ENCODE measurements at places on chromosomes 5 and 9.

DNA sequence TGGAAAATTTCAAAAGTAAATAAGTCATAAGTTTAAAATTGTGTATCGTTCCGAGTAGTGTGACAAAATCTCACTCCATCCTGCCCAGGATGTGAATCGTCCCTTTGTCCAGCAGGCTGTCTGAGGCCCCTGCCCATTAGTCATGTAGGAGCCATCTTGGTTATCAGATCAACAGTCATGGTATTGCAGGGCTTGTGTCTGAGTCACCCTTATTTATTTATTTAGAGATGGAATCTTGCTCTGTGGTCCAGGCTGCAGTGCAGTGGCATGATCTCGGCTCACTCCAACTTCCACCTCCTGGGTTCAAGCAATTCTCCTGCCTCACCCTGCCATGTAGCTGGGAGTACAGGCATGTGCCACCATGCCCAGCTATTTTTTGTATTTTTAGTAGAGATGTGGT is 30.2 kb downstream of the ITGA2 start:
- DNase-seq = peak; percentile 68

DNA sequence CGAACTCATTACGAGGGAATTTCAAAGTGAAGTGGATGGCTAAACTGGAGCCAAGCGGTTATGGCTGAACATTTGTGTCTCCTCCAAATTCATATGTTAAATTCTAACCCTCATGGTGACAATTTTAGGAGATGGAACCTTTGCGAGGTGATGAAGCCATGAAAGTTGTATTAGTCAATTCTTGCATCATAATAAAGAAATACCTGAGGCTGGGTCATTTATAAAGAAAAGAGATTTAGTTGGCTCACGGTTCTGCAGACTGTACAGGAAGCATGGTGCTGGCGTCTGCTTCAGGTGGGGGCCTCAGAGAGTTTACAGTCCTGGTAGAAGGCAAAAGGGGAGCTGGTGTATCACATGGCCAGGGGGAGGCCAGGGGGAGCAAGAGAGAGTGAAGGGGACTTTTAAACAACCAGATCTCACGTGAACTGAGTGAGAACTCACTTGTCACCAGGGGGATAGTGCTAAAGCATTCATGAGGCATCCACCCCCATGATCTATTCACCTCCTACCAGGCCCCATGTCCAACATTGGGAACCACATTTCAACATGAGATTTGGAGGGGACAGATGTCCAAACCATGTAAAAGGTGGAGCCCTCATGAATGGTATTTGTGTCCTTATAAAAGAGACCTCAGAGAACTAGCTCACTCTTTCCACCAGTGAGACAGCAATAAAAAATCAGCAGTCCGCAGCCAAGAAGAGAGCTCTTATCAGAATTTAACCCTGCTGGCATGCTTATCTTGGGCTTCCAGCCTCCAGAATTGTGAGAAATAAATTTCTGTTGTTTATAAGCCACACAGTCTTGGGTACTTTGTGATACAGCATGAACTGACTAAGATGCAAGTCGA is 143.4 kb downstream of the MTRR start:
- DNase-seq = no peak

DNA sequence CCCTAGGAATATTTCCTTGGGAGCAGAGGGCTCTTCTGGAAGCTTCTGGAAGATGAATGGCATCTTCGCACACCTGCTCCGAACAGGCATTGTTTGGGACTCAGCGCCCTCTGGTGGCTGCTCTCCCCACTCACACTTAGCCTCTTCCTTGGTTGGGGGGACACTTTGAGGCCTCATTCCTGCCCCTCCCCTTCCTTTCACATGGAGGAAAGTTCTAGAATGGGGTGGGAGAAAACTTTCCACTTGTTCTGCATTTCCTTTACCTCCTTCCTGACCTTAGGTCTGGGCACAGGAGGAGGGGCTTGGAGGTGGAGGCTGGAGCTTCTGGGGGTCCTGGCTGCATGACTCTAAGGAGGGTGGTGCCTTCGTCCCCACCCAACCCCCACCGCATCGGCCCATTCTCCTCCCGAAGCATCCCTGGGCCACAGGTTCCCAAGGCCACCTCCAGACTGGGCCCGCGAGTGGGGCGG is 19.3 kb upstream of the SMIM32 start:
- no peak for DNase-seq

DNA sequence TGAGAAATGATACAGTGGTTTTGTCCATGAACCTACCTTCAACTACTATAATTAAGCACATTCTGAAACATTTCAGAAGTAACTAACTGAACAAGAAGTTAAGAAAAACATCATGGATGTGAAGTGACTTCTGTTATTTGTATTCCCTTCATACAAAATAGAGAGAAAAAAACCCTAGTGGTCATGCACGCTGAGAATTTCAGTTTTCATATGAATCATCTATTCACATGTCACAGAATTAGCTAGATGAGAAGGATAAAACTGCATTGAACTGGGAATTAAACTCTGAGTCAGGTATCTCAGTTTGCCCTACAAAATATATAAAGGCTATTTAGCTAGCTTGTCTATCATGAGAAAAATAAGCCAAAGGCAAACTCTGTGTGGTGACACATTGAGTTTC is 451.8 kb upstream of the FTMT start:
- no peak for DNase-seq

DNA sequence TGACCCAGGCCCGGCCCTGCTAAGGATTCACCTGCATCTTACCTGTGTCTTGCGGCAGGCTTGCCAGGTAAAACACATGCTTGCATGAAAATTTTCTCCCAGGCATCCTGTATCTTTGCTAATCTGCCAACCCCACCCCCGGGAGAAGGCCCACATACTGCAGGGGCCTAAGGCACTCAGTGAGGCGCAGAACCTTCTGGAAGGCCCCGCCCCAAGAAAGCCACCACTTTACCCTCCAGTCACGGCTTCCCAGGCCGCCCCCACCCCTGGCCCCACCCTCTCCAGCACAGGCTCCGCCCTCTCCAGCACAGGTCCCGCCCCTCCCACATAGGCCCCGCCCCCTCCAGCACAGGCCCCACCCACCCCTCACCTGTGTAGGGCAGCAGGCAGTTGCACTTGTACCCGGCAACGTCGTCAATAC is 29.8 kb upstream of the SEC16A start:
- no peak for DNase-seq

GRCh38 chr5:116472274-116472673 is 102.3 kb downstream of the SEMA6A start:
- no peak for DNase-seq

DNA sequence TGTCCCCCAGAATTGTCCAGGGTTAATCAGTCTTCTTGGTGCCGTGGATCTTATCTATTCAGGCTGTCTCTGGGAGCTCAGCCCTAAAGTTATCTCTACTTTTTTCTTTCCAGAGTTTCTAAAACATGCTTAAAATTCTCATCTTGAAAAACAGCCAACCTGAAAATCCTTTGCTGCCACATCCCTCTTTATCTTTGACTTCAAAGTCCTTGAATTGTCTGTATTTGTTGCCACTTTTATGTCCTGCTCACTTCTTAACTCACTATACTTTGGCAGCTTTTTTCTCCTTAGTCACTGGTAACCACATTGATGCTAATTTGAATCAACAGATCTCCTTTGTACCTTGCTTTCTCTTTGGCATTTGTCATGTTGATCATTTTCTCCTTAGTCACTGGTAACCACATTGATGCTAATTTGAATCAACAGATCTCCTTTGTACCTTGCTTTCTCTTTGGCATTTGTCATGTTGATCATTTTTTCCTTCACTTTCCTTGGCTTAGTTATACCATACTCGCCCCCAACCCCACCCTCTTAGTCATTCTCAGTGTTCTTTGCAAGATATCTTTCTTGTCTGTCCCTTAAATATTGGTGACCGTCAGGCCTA is 8.5 kb downstream of the DMXL1 start:
- no peak for DNase-seq

DNA sequence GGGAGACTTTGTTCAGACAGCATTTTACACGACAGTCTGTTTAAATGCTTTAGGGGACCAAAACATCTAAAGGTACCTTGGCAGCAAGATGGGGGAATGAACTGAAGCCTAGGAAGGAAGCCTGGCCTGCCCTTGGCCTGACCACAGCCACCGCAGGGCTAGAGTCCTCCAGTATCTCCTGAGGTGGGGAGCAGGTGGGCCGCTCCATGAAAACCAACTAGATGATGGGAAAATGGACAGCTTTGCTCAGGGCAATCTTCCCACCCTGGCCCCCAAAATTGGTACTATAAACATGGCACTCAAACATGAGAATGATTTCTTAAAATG is 153.3 kb downstream of the AUH start:
- DNase-seq = no peak

GRCh38 chr5:126543660-126544059 is 51.4 kb downstream of the ALDH7A1 start:
- no peak for DNase-seq

GRCh38 chr9:36625006-36625615 is 52.4 kb downstream of the MELK start:
- peak; percentile 48 for DNase-seq

DNA sequence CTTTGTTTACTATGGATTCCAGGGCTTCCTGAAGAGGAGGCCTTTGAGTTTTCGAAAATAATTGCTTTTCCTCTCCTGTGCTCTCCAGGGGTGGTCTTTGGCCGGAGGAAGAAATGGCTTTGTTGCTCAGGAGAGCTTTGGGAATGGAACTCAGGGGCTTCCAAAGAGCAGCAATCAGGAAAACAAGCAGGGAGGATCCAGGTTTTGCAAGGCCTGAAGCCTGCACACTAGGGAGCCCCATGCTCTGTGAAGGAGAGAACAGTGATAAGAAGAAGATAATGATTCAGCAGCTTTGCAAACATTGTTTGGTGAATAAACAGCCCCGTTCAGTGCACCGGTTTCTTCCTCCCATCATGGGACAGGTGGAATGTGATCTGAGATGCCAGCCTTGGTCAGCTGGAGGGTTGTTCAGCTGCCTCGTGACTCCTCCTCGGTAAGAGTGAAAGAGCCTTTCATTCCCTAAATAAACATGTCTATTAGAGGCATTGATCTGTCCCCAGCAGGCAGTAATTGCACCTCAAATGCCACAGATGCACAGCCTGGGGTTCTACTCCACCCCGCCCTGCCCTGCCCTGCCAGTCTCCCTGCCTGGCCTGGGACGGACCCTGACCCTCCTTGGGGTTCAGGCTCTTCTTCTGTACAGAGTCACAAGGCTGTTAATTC is 11.5 kb upstream of the ALDH1B1 start:
- no peak for DNase-seq

DNA sequence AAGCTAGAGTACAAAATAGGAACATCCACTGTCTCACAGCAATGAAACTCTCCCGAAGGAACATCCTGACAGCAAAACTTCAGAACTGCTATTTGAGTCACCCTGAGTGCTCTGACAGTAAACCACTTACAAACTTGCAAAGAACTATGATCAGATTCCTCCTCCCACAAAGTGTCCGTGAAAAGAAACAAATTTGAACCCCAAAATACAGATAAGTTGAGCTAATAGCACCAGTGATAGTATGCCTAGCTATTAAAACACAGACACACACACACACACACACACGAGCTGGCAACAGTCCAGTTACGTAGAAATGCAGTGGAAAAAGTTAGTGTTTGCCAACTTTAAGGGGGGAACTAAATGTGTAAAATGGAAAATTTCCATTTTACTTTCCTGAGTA is 3.1 kb upstream of the GLIS3 start:
- DNase-seq = peak; percentile 13

DNA sequence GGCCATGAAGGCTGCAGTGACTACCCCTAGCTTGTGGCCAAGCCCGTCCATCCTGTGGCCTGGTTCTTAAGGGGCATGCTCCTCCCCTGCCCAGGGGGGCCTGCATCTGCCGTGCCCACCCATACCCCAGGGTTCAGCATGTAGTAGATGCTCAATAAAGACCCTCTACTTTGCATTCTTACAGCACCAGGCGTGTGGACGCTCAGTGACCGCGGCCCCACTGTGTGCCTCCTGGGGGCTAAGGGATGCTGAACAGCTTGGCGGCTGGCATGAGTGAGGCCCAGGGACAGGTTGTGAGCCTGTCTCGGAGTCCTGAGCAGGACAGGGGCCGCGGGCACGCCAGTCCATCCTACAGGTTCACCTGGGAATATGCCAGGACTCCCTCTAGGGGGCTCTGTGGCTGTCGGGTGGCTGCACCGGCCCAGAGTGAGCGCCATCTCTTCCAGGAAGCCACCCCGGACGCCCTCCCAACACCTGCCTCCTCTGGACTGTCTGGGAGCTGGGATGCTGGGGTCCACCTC is 9.1 kb downstream of the NOTCH1 start:
- DNase-seq = no peak

DNA sequence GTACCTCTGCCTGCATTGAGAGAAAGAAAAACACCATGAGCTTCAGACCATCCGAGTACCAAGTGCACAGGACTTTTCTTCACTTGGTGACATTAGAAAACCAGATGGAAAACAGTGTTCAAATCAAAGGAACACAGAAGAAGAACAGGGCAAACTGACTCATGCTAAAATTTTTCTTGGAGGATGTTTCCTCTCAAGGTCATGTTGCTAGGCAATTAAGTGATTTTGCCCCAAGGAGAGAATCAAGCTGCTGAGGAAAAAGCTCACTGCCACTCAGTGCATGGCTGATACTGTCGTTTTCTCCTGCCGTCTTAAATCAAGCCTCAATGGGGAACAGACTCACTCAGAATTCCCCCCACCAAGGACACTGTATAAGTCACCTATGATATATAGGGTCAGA is 57.9 kb upstream of the SIMC1 start:
- peak; percentile 25 for DNase-seq

DNA sequence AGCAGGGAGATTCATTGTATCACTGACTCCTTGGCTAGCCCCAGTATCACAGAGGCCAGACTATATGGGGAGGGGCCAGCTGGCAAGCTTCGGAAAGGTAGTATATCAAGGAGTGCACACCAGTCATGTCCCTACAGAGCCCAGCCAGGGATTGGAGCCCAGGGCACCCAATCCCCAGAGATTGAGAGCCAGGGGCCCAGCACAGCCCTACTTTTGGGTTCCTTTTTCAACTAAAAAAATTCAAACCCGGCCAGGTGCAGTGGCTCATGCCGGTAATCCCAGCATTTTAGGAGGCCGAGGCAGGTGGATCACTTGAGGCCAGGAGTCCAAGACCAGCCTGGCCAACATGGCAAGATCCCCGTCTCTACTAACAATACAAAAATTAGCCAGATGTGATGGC is 5.4 kb upstream of the MYORG start:
- DNase-seq = no peak

GRCh38 chr9:98220911-98221310 is 28.5 kb upstream of the CORO2A start:
- no peak for DNase-seq

DNA sequence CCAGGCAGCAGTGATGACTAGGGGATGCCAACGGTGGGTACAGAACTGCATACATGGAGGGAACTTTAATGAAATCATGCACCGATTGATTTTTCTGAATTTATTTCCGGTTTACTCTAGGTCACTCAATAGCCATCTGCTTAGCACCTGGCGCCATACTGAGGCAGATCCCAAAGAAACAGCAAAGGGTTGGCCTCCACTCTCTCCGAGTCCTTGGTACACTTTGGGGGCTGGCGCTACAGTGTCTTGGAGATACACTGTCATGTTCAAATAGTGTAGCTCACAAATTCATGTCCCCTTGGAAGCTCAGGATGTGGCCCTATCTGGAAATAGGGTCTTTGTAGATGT is 116.3 kb downstream of the BOD1 start:
- no peak for DNase-seq

GRCh38 chr5:175873088-175873454 is 1.7 kb downstream of the CPLX2 start:
- no peak for DNase-seq

- DNase-seq = peak; percentile 22
These were observed 738.2 kb downstream of the SEMA5A start for GRCh38 chr5:8807636-8808035.

Data from NCI-H226 (cell line).